Effector CD4-positive, alpha-beta T cell (primary cell): ENCODE measurements at places on chromosomes 12 and 14.

DNA sequence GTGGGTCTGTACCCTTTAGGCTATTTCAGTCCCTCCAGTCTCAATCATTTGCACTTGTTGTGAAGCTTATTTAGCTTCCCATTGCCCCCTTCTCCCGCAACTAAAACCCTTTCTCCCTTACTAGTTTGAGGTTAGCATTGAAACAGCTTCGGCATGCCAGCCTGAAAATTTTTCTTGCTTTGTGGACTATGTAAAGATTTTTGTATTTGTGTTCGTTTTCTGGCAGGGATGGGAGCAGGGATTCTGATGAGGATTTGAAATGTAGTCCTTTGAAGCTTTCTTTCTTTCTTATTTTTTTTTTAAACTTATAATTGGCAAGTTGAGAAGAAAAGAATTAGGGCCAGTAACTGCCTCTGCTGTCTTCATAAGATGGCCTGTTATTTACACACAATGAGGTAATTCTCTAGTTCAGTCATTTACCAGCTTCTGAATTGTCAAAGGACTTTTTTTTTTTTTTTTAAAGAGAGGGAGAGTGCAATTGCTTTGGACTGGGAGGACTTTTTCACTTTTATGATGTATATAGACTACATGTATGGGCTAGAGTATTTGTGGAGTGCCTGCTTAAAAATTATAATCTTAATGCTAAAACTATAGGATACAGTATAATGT lies 29.0 kb downstream of the PALS1 start:
- no peak for DNase-seq

GRCh38 chr12:96368233-96368632 lies 32.0 kb downstream of the CDK17 start:
- DNase-seq, result no peak

DNA sequence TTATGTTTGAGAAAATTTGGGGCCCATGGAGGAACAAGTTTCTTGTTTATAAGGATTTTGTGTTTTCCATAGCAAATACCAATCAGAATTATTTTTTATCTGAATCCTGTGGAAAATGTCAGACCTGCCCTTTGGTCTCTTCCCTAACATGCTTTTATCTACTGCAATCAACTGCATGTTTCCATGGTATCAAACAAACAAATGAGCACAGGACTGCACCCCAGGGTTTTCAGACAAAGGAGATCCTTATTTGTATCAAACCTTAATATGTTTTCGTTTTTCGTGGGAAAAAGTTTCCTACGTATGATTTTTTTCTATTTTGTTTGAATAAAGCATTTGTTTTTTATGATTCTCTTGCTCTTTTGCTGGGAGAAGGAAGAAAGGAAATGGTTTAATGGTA lies 91.1 kb downstream of the GPR135 start:
- DNase-seq, result no peak

- DNase-seq, result no peak
Measured at GRCh38 chr14:35826952-35827416, 846 bp downstream of the BRMS1L start.

- no peak for DNase-seq
Measured at GRCh38 chr12:60335745-60336144, 739.9 kb downstream of the SLC16A7 start.

- DNase-seq, result no peak
Measured at GRCh38 chr14:76941544-76941943, 87.0 kb downstream of the IRF2BPL start.

DNA sequence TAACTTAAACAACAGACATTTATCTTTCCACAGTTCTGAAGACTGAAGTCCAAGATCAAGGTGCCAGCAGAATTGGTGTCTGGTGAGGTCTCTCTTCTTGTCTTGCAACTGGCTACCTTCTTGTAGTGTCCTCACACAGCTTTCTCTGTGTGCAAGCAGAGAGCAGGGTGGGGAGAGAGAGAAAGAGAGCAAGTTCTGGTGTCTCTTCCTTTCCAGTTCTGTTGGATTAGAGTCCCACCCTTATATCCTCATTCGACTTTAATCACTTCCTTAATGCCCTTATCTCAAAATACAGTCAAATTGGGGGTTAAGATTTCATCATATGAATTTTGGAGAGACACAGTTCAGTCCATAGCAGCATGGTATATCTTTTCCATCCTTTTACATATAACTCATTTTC lies 40.8 kb downstream of the DYRK2 start:
- no peak for DNase-seq
